ENCODE measurements at places on chromosomes 7 and 10. TPM values are rescaled to one million over a fixed set of nuclear protein-coding genes. Genes with fewer than 3 reads are reported as not detected.

Gene ZNF425
- 3.0 TPM for total RNA-seq

Gene HOXA3
- 0.93 TPM for total RNA-seq

Gene TYW1B
- 8.9 TPM for total RNA-seq

Gene ASAH2
- 8.7 TPM for total RNA-seq

- DNase-seq: no peak
- H3K27me3 ChIP-seq: no peaks in the 10 kb centered on the region
- H3K36me3 ChIP-seq: no peaks in the 10 kb centered on the region
Observed at GRCh38 chr7:17489961-17490360, 191.5 kb downstream of the AHR start.

- H3K27ac ChIP-seq: no peak overlapping the region
- no peaks in the 10 kb centered on the region for H3K27me3 ChIP-seq
- no peaks in the 10 kb centered on the region for H3K36me3 ChIP-seq
- DNase-seq: no peak
- no peaks in the 10 kb centered on the region for H3K4me1 ChIP-seq
- no peak overlapping the region for H3K4me3 ChIP-seq
Observed at GRCh38 chr7:81871606-81872265, 101.9 kb upstream of the HGF start.

GRCh38 chr10:95485056-95485844, 75.9 kb downstream of the SORBS1 start:
- H3K27me3 ChIP-seq: no peaks in the 10 kb centered on the region
- no peaks in the 10 kb centered on the region for H3K36me3 ChIP-seq
- H3K4me3 ChIP-seq: no peak overlapping the region
- no peak overlapping the region for H3K27ac ChIP-seq

DNA sequence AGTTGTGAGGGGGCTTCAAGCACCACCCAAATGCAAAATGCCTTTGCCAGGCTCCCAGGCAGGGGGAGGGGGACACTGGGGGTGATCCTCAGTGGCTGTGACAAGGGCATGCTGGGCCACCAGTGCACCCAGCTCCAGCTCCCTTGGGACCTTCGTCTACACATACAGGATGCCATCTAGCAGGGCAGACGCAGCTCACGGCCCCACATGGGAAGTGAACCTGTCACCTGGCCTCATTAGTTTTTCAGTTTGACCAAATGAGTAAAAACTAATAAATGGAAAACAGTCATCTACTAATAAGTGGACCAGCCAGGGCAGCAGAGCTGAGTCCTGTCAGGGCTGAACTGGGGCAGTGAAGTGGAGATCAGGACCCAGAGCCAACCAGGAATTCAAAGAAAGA, 50.2 kb downstream of the TLL2 start:
- no peak overlapping the region for H3K4me3 ChIP-seq
- H3K36me3 ChIP-seq: no peaks in the 10 kb centered on the region
- no peak overlapping the region for H3K27ac ChIP-seq
- no peaks in the 10 kb centered on the region for H3K27me3 ChIP-seq
- no peak for DNase-seq
- H3K4me1 ChIP-seq: no peaks in the 10 kb centered on the region

- no peak overlapping the region for H3K4me3 ChIP-seq
- DNase-seq: no peak
- peaks cover 4% of the 10 kb centered on the region for H3K4me1 ChIP-seq
Observed at GRCh38 chr10:17423632-17424186, 30.7 kb downstream of the ST8SIA6 start.

DNA sequence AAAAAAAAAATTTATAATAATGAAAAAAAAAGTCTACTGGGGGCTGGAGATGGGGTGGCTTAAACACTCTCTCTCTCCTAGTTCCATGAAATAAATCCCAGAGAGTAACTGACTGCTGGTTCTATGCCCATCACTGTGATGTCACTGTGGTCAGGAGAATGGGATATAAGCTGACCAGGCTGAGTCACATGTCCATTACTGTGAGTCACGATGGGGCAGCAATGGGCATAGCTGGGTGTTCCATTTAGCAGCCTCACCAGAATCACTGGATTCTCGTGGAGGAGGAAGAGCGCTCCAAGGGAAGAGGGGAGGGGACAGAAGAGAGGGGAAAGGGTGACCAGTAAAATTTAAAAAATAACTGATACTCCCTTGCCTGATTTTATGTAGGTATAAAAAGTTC, 37.1 kb downstream of the MASTL start:
- DNase-seq: peak; percentile 57
- H3K4me3 ChIP-seq: no peak overlapping the region
- H3K36me3 ChIP-seq: no peaks in the 10 kb centered on the region

GRCh38 chr10:124087672-124088634, 5.4 kb downstream of the CHST15 start:
- H3K27ac ChIP-seq: no peak overlapping the region
- H3K36me3 ChIP-seq: no peaks in the 10 kb centered on the region
- DNase-seq: no peak
- no peaks in the 10 kb centered on the region for H3K27me3 ChIP-seq
- no peaks in the 10 kb centered on the region for H3K4me1 ChIP-seq

GRCh38 chr10:17092986-17093803, 36.4 kb downstream of the CUBN start:
- no peaks in the 10 kb centered on the region for H3K4me1 ChIP-seq
- H3K27ac ChIP-seq: no peak overlapping the region
- DNase-seq: no peak
- H3K4me3 ChIP-seq: no peak overlapping the region
- H3K36me3 ChIP-seq: no peaks in the 10 kb centered on the region
- no peaks in the 10 kb centered on the region for H3K27me3 ChIP-seq

- no peak for DNase-seq
- H3K27me3 ChIP-seq: no peaks in the 10 kb centered on the region
- H3K4me3 ChIP-seq: no peak overlapping the region
- H3K4me1 ChIP-seq: no peaks in the 10 kb centered on the region
Observed at GRCh38 chr7:121954803-121955202, 81.8 kb downstream of the PTPRZ1 start.

GRCh38 chr10:45471059-45471458, 97.0 kb downstream of the ALOX5 start:
- no peaks in the 10 kb centered on the region for H3K27me3 ChIP-seq
- H3K27ac ChIP-seq: no peak overlapping the region
- H3K4me3 ChIP-seq: no peak overlapping the region
- H3K36me3 ChIP-seq: no peaks in the 10 kb centered on the region
- no peak for DNase-seq

GRCh38 chr7:25959168-25959734, 192.7 kb upstream of the NFE2L3 start:
- DNase-seq: no peak
- H3K27ac ChIP-seq: no peak overlapping the region
- no peaks in the 10 kb centered on the region for H3K27me3 ChIP-seq
- H3K4me3 ChIP-seq: no peak overlapping the region
- no peaks in the 10 kb centered on the region for H3K36me3 ChIP-seq
